ENCODE measurements at places on chromosomes 2 and 18. TPM values are rescaled to one million over a fixed set of nuclear protein-coding genes. Genes with fewer than 3 reads are reported as not detected.

The SCN7A gene
- total RNA-seq = 14.3 TPM

The ANKRD29 gene
- total RNA-seq = 5.9 TPM

The EPB41L3 gene
- total RNA-seq = 91.1 TPM

The FBXO41 gene
- total RNA-seq = 0.60 TPM

The SERPINB3 gene
- not detected for total RNA-seq

The VWA3B gene
- total RNA-seq = 0.16 TPM

The CRYBA2 gene
- not detected for total RNA-seq

The FER1L5 gene
- 1.4 TPM for total RNA-seq

The G6PC2 gene
- total RNA-seq = not detected

The RGPD5 gene
- total RNA-seq = 18.8 TPM

The TMEM178A gene
- 0.69 TPM for total RNA-seq

The IL1R1 gene
- total RNA-seq = 108 TPM

The CTNNA2 gene
- total RNA-seq = not detected

The SCN9A gene
- 12.1 TPM for total RNA-seq

The KCNG2 gene
- 1.9 TPM for total RNA-seq

The CRACDL gene
- total RNA-seq = not detected

The GALNT3 gene
- total RNA-seq = 0.16 TPM

The ALPG gene
- total RNA-seq = not detected

The C2orf78 gene
- not detected for total RNA-seq

The BOLL gene
- not detected for total RNA-seq

The GAD1 gene
- 0.09 TPM for total RNA-seq

The ABCB11 gene
- under 0.01 TPM for total RNA-seq

The RIT2 gene
- not detected for total RNA-seq

The TUBA3E gene
- total RNA-seq = not detected

The OSBPL6 gene
- total RNA-seq = 0.52 TPM

The ALLC gene
- total RNA-seq = not detected

The ATF2 gene
- total RNA-seq = 40.4 TPM

The TUBA4A gene
- 9.4 TPM for total RNA-seq

The MTCL1 gene
- total RNA-seq = 32.9 TPM

The KANSL1L gene
- 14.5 TPM for total RNA-seq

The TMEM37 gene
- 0.32 TPM for total RNA-seq

The ALS2 gene
- 27.3 TPM for total RNA-seq

The IGFBP5 gene
- total RNA-seq = 213 TPM

The ADCYAP1 gene
- total RNA-seq = not detected

The IL37 gene
- not detected for total RNA-seq

The UCN gene
- total RNA-seq = 0.16 TPM

The TACR1 gene
- total RNA-seq = 0.16 TPM

The MROH2A gene
- not detected for total RNA-seq

The CFAP65 gene
- total RNA-seq = under 0.01 TPM

The ZSWIM2 gene
- total RNA-seq = not detected

The TRIM43 gene
- not detected for total RNA-seq

The RBKS gene
- total RNA-seq = 3.9 TPM

The HADHA gene
- total RNA-seq = 151 TPM

The NPHP1 gene
- 5.5 TPM for total RNA-seq

The FABP1 gene
- total RNA-seq = 0.09 TPM

The GORASP2 gene
- total RNA-seq = 19.3 TPM

All from bronchial smooth muscle cell (primary cell).